Naive B cell (primary cell): ENCODE measurements at places on chromosomes 7 and 10. TPM values are rescaled to one million over a fixed set of nuclear protein-coding genes. Genes with fewer than 3 reads are reported as not detected.

C10orf53 gene
- not detected for polyA plus RNA-seq

TMEM168 gene
- 7.0 TPM for polyA plus RNA-seq

TCAF2 gene
- 3.1 TPM for polyA plus RNA-seq

AGR2 gene
- not detected for polyA plus RNA-seq

UNCX gene
- polyA plus RNA-seq = not detected

YWHAG gene
- 2.2 TPM for polyA plus RNA-seq

NKX2-3 gene
- polyA plus RNA-seq = not detected

VTI1A gene
- 39.9 TPM for polyA plus RNA-seq

CFAP46 gene
- polyA plus RNA-seq = not detected

NPY4R gene
- polyA plus RNA-seq = not detected

DDC gene
- polyA plus RNA-seq = not detected

ASZ1 gene
- polyA plus RNA-seq = not detected

MRC1 gene
- polyA plus RNA-seq = not detected

SH2D4B gene
- not detected for polyA plus RNA-seq

RPP38 gene
- polyA plus RNA-seq = 29.9 TPM

CPED1 gene
- polyA plus RNA-seq = 0.82 TPM

CUBN gene
- 0.51 TPM for polyA plus RNA-seq

MYOF gene
- polyA plus RNA-seq = not detected

MICALL2 gene
- polyA plus RNA-seq = not detected

ATOH7 gene
- polyA plus RNA-seq = not detected

RAMP3 gene
- not detected for polyA plus RNA-seq

GPER1 gene
- not detected for polyA plus RNA-seq

PRPS1L1 gene
- not detected for polyA plus RNA-seq

SLC13A4 gene
- polyA plus RNA-seq = 0.05 TPM

PCLO gene
- not detected for polyA plus RNA-seq

OPN1SW gene
- not detected for polyA plus RNA-seq

CUZD1 gene
- polyA plus RNA-seq = not detected

EBF3 gene
- polyA plus RNA-seq = not detected

ARHGEF35 gene
- 2.8 TPM for polyA plus RNA-seq

BEND7 gene
- not detected for polyA plus RNA-seq

TBX20 gene
- not detected for polyA plus RNA-seq

DPYSL4 gene
- not detected for polyA plus RNA-seq

RPEL1 gene
- polyA plus RNA-seq = not detected
